Motor neuron (in vitro differentiated cells): ENCODE measurements at places on chromosomes 11 and 22. TPM values are rescaled to one million over a fixed set of nuclear protein-coding genes. Genes with fewer than 3 reads are reported as not detected.

DNA sequence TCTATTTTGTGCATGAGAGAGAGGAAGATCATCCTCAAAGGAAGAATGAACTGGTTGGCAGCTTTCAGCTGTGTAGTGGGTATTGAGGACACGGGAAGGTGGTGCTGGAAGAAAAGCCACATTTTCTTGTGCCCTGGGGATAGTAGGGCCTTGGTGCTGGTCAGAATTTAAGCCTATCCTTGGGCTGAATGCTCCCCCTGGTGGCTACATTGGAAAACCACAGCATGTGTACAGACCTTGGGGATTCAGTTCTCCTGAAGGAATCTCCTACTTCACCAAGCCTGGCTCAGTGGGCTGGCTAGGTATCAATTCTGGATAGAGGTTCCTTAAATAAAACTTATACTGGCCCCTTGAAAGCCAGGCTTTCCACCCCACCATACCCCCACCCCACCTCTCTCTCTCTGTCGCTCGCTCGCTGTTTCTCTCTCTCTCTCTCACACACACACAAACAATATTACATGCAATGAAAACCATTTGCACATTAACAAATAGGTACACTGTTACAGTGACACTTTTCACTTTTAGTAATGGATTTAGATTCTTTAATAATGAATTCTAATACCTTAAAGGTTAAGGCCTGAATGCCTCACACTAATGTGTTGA, 2.8 kb upstream of the OR51M1 start:
- ATAC-seq: peak; percentile 99

- ATAC-seq: peak; percentile 26
These were observed 17.0 kb upstream of the CDON start for GRCh38 chr11:126079621-126080124.

- no peak for ATAC-seq
These were observed 3.1 kb upstream of the LGALS1 start for GRCh38 chr22:37672206-37672919.

Gene BCO2
- total RNA-seq: 66.9 and 95.3 TPM in 2 replicates
